ENCODE measurements at places on chromosomes 6 and 20.

DNA sequence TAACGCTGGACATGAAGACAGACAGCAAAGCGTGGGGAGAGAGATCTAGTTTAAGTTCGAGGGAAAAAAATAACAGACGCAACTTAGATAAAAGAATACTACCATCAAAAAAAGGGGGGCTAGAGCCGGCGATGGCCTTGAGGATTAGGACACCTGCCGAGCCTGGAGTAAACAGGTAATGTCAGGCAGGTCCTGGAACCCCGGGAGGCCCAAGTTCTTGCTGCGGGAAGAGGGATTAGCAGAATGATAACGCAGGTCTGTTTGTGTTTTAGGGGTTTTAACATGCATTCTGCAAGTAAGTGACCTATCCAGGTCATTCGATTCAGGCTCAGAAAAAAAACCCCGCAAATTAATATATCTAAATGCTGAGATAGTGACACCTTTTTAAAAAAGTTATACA, 754 bp upstream of the TMEM170B start:
- DNase-seq: no peak

DNA sequence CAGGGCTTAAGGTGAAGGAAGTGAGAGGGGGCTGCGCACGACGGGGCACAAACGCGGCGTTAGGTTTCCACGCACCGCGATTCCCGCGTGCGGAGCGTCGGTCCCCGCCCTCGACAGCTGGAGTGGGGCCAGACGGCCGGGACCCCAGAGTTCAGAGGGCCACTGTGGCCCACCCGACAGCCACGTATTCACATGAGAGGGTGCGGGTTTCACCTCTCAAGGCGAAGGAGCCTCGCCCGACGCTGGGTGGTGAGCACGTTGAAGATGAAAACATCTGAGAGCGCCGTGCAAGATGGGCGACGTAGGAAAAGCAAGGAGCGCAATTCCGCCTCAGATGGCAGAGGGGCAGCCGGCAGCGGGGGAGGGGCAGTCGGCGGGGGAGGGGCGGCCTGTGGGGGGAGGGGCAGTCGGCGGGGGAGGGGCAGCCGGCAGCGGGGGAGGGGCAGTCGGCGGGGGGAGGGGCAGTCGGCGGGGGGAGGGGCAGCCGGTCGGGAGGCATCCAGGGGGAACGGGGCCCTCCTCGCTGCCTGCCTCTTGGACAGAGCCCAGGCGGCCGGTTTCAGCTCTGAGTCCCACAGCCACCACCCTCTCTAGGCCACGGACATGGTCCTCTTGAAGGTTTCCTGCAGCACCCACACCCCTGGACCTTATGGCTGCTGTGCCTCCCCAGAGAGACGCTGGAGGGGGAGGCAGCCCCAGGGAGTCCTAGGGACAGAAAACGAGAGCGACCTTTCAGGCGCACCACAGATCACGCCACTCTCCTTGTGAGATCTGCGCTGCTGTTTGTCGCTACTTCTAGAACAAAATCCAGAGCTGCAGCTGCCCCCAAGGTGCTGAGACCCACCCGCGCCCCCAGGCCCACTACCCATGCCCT, 113.7 kb downstream of the DLL1 start:
- DNase-seq: no peak

DNA sequence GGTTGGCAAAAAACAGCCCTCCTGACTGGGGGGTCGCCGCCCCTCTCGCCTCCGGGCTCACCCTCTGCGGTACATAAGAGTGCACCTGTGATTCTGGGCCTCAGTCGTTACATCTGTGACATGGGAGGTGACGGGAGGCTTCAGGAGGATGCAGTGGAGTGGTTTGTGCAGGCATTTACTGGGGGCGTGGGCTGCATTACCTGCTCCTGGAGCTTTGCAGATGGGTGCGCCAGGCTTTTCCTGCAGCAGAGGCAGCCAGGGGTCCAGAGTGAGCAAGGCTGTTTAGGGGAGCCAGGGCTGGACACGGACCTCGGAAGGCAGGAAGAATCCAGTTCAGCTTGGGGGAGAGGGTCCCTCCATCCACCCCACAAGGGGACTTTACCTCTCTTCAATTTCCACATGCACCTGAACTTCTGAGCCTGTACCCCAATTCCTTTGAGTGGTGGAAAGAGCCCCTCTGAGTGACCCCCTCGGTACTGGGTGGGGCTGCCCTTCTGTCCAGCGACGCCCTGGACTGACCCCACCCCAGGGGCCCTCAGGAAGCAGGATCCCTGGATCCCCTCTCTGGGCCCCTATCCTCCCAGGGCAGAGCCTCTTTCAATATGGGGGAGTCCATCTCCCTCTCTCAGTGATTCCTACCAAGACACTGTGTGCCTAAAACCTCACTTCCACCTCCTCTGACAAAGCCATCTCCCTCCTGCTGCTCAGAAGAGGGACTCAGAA, 134.0 kb downstream of the TAF4 start:
- DNase-seq: peak; percentile 4

DNA sequence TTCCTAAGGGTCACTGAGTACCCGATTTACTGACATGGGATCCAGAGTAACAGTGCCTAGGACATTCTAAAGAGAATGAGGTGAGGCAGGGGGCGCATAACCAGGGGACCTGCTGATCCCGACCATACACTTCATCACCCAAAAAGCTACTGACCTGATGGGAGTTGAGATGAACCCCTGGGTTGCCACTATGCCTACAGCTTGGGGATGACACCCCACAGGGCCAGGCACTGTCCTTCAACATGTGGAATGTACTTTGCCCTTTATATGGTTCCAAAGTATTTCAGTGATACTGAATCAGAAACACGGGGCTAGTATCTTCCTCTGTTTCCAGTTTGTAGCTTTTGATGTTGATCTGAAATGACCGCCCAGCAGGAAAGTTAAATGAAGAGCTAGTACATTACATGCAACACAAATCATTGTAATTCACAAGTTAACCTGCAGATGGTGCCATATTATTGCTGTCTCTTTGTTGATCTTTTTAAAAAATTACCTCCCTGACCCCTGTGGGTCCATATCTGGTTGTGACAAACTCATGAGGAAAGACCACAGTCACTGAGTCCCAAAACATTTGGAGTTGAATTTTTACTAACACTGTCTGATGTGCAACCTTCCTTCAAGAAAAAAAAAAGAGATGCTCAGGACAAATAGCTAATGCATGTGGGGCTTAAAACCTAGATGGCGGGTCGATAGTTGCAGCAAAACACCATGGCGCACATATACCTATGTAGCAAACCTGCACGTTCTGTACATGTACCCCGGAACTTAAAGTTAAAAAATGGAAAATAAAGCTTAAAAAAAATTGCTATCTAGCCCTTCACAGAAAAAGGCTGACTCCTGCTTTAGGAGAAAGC, 42.7 kb upstream of the GCNT2 start:
- no peak for DNase-seq

- no peak for DNase-seq
These were observed 2.3 kb upstream of the RAMACL start for GRCh38 chr6:166588691-166589336.

GRCh38 chr20:23909390-23909789, 29.8 kb upstream of the CST5 start:
- no peak for DNase-seq

DNA sequence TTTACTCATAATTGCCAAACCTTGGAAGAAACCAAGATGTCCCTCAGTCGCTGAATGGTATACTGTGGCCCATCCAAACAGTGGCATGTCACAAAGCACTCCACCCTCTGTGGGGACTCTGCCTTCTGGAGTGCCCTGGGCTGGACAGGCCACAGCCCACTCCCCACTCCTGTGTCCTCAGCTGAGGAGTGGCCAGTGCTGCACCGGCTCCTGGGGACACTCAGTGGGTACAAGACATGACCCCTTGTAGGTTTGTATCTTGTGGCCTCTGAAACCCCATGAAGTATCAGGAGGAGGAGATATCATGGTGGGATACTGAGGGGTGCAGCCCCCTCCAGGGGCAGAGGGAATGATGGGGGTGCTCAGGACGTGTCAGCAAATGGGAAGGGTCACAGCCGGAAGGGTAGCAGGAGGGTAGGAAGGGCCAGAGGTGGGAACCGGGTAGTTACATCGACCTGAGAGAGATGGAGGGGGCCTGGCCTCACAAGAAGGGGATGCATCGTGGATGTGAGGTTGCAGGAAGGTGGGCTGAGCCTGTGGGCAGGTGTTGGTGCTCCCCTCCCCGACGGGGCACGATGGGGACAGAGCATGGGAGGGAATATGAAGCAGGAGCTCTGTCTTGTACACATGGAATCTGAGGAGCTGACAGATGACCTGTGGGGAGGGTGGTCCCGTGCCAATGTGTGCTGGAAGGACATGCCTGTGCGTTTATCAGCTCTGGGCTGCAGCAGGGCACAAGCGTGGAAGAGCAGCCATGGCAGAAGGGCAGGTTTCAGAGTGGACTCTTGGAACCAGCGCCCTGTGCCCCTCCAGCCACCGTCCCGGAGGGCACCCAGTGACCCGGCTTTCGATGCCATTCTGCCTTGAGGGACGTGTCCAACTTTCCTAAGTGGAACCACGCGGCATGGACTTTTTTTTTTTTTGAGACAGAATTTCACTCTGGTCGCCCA, 11.9 kb upstream of the HELZ2 start:
- DNase-seq: no peak

DNA sequence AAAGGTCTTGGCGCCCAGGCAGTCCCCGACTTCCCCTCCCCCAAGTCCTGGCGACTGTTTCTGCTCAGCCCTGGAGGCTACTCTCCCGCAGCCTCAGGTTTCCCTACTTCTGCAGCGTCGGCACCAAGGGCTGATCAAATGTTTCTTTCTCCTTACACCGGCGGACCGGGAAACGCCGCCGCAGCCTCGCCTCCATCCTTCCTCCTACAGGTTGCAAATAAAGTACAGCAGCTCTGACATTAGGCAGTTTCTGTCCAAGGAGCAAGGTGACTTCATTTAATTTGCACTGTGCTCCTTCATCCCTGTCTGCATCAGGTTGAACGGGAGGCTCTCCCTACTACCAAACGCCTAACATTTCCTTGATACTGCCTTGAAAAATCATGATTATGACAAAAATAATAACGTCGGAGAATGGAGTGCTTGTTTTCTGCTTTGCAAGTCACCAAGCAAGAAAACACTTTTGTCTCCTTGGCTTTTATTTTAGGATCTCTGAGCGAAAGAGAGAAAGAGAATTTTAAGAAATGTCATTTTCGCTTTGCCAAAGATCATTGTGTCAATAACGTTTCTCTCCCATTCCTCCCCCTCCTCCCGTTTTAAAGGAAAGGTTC, 1.0 kb downstream of the CLIC5 start:
- no peak for DNase-seq

DNA sequence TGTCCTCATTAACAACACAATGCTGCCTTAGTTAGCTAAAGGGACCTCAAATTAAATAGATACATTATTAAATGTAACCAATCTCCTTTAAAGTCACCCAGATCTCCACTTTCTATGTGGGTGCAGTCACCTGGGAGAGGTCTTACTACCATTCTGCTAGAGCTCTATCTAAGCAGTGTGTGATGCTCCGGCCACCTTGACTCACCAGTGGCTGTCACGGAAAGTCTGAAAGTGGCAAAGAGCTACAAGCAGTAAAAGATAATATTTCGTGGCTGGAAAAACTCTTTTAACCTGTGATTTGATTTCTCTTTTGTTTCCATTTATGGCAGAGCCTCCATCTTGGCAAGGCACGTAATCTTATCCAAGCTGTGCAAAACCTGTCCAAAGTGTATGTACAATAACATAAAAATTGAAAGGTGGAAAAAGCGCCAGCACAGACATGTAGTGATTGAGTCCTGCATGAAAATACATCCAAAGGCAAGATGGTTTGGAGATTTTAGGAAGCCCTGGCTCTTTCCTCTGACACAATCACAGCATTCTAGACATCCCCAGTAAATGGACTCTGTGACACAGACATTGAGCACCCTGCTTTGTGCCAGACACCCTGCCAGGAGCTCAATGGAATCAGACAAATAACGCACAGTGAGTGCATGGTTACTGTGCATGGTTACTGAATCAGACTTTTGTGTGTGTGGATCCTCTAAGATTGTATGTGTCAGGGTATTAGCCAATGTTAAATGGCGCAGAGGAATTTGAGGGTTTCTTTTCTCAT, 116.6 kb downstream of the ADAT2 start:
- DNase-seq: no peak

DNA sequence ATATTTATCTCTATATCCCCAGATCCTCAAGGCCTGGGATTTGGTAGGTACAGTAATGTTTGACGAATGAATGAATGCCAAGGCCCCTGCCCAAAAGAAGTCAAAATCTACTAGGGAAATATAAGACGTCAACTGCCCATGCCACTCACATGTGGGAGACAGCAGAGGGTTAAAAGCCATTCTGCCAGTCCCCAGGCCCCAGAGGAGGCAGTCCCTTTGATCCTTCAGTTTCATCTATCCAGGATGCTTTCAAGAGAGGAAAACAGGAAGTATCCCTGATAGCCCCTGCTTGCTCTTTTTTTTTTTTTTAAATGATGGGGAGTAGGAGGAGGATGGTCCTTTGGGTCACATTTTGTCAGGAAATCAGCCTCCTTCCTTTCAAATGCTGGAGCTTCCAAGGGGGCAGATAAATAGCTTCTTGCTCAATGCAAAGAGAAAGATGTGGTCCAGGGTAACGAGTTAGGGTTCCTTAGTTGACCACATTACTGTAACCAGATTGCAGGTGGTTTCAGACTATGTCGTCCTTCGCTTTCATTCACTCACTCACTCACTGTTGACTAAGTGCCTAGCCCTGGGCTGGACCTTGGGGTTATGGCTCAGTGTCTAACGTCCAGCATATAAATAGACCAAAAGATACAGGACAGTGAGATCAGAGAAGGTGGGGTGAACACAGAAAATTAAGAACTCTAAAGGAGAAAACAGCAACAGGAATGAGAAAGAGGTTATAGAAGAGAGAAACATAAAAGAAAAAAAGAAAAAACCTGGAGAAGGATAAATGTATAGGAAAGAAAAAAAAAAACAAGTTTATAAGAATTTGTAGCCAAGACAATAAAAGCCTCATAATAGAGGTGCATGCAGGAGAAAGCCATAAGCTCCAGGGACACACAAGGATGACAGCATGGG, 64.6 kb upstream of the PIM1 start:
- DNase-seq: no peak

- peak; percentile 93 for DNase-seq
These were observed 80.4 kb upstream of the MYL9 start for GRCh38 chr20:36460648-36461599.

DNA sequence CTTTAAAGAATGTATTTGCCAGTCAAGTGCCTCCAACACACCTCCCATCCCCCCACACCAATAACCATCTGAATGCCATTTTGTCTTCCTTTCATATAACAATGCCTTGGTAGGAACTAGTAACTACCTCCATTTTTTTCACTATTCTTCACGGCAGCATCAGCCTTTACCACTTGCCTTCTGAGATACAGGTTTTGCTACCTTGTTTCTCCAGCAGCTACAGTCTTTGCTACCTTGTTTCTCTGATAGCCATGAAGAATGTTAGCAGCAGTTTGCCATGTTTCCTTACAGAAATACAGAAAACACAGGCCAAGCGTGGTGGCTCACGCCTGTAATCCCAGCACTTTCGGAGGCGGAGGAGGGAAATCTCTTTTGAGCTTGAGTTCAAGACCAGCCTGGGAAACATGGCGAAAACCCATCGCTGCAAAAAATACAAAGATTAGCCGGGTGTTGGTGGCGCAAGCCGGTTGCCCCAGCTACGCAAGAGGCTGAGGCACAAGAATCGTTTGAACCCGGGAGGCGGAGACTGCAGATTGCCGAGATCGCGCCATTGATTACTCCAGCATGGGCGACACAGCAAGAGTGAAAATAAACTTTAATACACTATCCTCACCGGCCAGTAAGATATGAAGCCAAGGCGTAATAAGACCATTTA, 100.9 kb downstream of the HFE start:
- DNase-seq: peak; percentile 62

GRCh38 chr20:55437798-55438415, 567.4 kb downstream of the CBLN4 start:
- DNase-seq: no peak
